ENCODE measurements at places on chromosomes 12 and 14.

DNA sequence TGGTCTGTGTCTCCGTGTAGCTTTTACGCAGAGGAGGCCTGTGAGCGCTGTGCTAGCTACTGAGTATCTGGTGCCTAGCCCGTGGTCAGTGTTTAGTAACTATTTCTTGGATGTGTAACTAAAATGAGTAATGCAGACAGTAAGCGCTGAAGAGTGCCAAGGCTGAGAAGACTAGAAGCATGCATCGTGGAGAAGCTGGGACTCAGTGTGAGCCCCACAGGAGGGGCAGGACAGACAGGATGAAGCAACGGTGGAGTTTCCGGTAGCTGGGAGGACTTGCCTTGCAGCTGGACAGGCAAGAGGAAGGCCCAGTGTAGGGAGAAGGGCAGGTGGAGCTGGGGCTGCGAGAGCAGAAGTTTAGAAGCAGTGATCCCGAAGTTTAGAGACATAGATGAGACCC lies 233.4 kb upstream of the FKBP4 start:
- no peak for DNase-seq

- no peak for DNase-seq
Measured at GRCh38 chr14:75615200-75615599, 36.8 kb downstream of the FLVCR2 start.

GRCh38 chr14:100146531-100147091 lies 12.8 kb downstream of the DEGS2 start:
- DNase-seq, result no peak

DNA sequence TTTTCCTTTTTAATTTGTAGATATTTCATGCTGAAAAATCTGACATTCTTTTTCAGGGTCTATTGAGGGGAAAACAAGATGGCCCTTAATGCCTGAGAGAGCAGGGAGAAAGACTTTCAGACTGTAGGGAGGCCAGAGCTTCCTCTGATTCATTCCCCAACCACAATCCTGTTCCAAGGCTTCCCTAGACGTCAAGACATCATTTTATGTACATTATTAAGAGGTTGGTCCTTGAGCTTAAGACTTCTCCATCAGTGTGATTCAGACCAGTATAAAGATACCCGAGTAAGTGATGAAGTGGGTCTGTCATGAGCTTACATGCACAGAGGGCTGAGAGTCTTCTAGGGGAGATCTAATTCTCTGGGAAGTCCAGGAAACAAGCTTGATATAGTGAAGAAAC lies 57.3 kb downstream of the AVPR1A start:
- DNase-seq, result no peak

DNA sequence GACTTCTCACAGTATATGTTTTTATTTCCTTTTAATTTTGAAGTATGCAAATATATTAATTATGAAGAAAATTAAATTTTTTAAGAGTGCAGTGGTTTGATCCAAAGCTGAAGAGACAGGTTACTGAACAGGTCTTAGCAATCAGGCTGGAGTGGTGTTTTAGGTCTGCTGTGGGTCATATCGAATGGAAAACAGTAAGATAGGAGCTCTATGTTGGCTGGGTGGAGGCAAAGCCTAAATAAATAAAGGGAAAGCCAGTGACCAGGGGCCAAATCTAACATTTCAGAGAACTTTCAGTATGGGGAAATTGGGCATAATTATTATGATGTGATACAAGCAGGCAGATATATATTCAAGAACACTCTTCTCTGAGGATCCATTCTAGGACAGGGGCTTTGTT lies 12.7 kb upstream of the TSPAN8 start:
- DNase-seq, result no peak

- DNase-seq, result no peak
Measured at GRCh38 chr12:16220120-16220519, 57.4 kb downstream of the SLC15A5 start.

DNA sequence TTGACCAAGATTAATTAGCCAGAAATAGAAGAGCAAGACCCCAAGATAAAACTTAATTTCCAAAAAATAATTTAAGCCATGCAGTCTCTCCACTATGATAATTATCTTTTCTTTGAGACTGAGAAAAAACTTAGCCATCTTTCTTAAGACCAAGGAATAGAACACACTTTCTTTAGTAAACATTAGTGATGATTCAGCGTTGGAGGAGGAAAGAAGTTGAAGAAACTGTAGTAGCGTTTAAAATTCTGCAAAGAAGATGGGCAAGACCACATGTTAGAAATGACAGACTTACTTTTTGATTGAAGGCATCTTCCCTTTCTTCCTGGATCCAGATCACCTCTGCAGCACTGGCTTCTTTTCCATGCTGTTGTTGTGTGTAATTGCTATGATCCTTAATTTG lies 124.8 kb upstream of the RASSF8 start:
- no peak for DNase-seq

GRCh38 chr14:75175677-75176141 lies 703 bp downstream of the TMED10 start:
- DNase-seq, result no peak
